ENCODE measurements at places on chromosomes 16 and 17.

- no peak for DNase-seq
Measured at GRCh38 chr16:68022278-68022727, 729 bp downstream of the DDX28 start.

DNA sequence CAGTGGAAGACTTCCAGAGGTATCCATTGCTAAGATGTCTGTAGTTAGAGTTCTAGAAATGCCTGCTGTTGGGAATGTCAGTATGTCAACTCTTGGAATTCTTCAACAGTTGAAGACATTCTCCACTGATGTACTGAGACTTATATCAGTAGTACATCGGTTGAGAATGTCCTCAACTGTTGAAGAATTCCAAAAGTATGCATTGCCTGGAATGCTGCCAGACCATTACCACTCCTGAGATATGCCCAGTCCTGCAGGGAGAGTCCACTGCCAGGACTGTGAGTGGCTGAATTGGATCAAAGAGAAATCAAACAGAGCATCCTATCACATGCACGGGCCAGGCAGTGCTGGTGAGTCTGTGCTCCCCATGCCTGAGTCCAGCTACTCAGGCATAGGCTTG lies 42.0 kb downstream of the IL21R start:
- no peak for DNase-seq

DNA sequence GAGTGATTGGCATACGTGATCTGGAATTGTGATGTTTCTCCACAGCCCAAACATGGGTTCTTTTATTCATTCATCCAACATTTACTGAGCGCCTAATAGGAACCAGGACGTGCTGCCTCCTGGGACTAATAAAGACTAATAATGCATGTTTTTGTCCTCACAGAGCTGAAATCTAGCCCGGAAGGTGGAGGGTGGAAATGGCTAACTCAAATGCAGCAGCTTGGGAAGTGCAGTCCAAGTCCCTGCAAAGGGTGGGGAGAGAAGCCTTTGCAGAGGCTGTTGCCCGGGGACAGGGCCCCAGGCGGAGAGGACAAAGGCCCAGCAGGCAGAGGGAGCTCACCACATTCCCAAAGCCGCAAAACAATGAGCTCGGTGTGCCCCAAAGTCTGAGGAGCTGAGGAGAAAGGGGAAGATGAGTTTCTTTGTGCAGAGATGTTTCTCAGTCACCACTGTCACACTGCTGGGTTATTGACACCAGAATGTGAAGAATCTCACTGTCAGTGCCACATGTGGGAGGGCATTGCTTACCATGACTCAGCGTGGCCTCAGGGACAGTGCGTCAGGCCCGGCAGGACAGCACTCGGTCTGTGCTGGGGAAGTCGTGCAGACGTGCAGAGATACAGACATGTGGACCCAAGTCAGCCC lies 118.2 kb upstream of the CHMP6 start:
- no peak for DNase-seq

GRCh38 chr16:2082171-2082982 lies 34.6 kb downstream of the TSC2 start:
- no peak for DNase-seq

DNA sequence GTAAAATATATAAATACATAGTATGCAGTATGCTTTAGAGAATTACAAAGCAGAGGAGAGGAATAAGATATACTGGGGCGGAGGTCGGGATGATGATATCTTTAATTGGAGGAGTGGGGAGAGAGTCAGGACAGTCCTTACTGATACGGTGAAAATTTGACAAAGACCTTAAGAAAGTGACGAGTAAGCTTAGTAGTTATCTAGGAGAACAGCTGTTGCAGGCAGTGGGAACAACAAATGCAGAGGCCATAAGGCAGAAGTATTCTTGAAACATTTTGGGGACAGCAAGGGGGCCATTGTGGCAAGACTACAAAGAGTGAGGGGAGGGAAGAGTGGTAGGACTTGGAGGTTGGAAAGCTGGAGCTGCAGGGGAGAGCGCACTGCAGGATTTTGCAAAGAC lies 22.3 kb upstream of the CDC6 start:
- DNase-seq, result no peak

DNA sequence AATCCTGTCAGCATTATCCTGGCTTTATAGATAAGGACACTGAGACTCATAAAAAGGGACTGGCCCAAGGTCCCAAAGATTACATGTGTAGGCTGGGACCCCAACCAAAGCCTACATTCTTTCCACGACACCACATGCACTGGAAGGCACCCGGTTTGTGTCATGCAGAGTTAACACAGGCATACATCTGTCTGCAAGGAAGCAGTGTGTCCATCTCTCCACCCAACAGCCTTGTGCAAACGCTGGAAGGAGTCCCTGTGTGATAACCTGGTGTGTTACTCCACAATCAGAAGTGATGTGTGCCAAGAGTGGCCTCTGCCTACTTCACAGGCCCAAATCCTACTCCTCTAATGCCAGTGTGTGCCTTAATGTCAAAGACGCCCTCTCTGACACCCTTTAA lies 139.8 kb downstream of the PARN start:
- DNase-seq, result no peak

DNA sequence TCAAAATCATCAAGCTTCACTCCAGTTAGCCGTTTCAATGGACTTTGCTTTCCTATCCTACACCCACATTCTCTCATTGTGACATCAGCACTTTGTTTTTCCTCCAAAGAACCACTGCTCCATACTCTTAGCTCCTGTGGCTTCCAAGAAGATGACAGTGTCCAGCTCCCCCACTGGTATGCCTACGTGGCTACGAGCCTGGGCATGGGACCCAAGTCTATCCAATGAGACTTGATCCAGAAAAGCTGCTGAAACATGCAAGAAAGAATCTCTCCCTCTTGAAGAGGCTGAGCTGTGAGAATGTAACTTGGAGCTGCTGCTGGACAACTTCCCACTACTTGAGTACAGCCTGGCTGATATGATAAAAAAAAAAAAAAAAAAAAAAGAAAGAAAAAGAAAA lies 9.4 kb downstream of the TOX3 start:
- DNase-seq, result no peak

GRCh38 chr16:1678500-1679098 lies 520 bp downstream of the JPT2 start:
- peak; percentile 26 for DNase-seq

GRCh38 chr16:88522276-88522949 lies 47.8 kb upstream of the ZC3H18 start:
- DNase-seq, result no peak

DNA sequence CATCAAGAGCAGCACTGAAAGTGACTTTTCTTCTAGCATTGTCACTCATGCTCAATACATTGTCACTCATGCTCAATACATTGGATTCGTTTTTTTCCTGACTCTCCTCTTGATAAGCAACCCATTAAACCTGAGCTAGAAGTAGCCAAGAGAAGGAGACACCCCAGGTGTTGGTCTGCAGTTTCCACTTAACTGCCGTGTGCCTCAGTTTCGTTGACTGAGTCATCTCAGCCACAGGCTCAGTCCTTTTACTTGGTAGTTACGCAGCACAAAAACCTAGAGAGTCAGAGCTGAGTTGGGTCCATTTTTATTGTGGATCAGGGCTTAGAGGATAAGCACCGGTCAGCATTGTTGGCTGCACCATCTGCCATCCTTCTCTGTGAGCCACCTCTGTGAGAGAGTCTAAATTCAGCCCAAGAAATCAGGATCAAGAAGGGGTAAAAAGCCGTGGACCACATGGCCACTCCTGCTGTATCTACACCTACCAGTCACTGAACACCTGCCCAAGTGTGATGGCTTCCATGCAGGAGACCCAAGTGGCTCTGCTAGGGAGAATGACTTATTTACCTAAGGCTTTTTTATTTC lies 11.3 kb downstream of the GINS2 start:
- DNase-seq, result peak; percentile 22

GRCh38 chr17:9783050-9783449 lies 8.3 kb downstream of the DHRS7C start:
- no peak for DNase-seq

DNA sequence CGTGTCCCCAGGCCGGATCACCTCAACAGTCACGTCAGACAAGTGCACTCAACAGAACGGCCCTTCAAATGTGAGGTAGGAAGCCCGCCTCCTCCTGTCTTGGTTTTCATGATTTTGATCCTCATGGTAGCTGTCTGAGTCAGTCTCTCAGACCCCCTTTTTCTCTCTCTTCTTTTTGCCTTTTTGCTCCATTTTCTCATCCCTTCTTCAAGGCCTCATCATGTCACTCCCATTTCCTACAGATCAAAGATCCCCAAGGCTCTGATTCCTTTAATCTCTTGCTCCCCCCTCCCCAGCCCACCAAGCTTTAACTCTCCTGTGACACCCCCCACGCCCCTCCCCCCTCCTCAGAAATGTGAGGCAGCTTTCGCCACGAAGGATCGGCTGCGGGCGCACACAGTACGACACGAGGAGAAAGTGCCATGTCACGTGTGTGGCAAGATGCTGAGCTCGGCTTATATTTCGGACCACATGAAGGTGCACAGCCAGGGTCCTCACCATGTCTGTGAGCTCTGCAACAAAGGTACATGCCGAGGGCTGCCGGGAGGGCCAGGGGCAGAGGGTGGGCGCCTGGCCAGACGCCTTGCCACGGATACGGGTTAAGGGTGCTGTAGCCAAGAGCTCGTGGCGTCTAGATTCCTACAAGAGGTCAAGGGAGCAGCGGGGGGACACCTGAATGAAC lies 2.0 kb downstream of the MAZ start:
- peak; percentile 48 for DNase-seq

- DNase-seq, result no peak
Measured at GRCh38 chr17:79600071-79600470, 10.8 kb downstream of the RBFOX3 start.

DNA sequence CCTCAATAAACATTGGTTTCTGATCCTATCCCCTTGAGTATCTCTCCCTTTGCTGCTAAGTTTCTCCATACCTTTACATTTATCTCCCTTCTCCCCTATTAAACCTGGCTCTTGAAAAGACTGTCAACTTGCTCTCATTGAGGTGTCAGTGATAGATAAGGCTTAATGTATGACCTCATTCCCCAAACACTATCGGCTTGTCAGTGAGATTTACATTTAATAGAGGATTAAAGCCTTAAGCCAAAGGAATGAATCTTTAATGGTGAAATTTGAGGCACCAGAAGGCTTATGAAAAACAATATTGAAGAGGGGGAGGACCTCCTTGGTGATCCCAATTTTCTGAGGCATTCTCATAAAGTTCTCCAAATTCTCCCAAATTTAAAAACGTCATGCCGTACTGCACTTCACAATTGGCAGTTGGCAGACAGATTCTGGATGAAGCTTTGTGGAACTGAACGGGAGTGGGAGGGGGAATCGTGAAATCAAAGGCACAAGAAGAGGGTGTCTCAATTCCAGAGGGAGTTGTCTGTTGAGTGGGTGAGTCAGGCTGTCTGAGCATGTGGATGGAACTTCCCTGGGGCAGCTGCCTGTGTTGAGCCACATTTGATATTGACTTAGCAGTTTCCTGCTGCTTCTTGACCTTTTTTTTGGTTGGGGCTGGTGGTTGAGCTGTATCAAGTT lies 478.8 kb downstream of the NPIPA7 start:
- no peak for DNase-seq

GRCh38 chr16:57092786-57093411 lies 516 bp downstream of the CPNE2 start:
- peak; percentile 50 for DNase-seq

DNA sequence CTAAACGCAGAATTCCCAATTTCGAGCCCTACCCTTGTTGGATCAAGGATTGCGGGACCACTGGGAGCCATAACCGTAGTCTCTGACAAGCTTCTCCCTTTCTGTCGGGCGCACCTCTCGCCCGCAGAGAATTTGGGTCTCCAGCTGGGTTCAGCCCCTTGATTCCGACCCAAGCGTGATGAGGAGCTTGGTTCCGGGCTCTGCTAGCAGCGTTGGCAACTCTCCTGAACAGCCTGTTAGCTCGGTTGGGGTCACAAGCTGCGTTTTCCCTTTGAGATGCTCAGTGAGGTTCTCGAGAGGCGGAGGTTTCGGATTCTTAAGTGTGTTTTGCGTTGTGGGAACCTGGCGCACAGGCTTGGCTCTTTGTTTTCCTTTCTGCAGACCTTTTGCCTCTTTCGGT lies 655 bp downstream of the ATXN1L start:
- DNase-seq, result peak; percentile 15

GRCh38 chr17:49497148-49498028 lies 2.3 kb downstream of the NGFR start:
- no peak for DNase-seq

GRCh38 chr16:6248199-6248598 lies 1084.4 kb upstream of the RBFOX1 start:
- no peak for DNase-seq

DNA sequence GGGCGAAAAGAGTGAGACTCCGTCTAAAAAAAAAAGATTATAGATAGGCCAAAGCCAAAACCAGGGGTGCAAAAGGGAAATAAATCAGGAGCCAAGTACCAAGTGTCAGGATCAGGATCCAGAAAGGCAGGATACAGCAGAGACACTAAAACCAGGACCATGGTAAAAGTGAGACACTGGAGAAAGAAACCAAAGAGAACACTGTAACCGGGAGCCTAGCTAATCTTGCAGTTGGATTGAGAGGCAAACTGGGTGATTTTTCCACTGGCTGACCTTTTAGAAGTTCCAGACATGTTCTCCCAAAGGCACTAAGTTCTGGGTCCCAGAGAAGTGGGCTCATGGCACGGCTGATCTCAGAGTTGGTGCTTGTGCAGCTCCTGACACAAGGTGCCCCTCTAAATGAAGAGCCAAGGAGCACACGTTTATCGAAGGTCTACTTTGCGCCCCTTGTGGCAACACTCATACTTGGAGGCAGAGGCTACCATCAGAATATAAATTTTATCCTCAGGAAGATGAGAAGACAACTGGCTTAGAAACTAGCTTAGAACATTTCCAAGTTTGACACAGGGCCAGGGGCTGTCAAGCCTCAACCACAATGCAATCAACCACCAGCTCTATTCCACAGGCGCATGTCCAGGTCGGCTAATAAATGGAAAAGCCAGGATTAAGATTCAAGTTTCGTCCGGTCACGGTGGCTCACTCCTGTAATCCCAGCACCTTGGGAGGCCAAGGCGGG lies 27.5 kb upstream of the HELZ start:
- no peak for DNase-seq

- no peak for DNase-seq
Measured at GRCh38 chr16:89155184-89155679, 16.3 kb upstream of the CDH15 start.

DNA sequence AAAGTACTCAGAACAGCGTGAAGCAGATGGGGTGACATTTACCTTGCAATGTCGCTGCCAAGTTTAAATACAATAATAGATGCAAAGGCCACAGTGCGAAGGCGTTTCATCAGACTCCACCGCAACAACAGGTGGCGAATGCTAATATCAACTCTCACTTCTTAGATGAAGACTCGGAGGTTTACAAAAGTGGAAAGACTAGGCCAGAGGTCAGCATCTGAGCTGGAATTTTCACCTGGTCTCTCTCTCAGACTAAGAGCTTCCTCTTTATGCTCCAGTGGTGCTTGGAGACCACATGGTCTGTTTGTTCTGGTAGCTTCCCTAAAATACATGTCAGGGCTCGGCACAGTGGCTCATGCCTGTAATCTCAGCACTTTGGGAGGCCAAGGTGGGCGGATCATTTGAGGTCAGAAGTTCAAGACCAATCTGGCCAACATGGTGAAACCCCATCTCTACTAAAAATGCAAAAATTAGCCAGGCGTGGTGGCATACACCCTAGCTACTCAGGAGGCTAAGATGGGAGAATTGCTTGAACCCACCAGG lies 169.1 kb downstream of the XYLT1 start:
- DNase-seq, result no peak
